Chondrocyte (in vitro differentiated cells): ENCODE measurements at places on chromosomes 3 and 15. TPM values are rescaled to one million over a fixed set of nuclear protein-coding genes. Genes with fewer than 3 reads are reported as not detected.

DNA sequence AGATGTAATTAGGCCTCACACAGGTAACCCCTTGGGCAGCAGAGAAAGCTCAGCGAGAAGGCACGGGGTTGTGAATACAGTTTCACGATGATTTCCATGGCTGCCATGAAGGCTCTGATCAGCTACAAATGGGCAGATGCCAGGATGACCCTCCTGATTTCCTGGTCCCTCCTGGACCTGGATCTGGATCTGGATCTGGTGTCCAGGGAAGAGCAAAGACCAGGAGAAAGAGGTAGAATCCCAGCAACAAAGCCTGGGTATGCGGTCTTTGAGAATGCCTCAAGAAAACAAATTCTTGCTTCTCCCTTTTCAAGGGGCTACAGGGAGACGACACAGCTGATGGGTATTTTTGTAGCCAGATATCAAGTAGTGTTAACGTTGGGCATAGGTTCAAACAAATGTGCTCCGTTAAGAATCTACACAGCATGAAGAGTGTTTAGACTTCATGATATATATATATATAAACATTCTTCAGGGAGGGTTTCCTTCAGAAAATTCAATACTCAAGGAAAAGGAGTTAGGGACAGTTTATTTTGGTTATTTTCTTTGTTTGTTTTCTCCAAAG lies 175.6 kb downstream of the RORA start:
- DNase-seq = no peak

DNA sequence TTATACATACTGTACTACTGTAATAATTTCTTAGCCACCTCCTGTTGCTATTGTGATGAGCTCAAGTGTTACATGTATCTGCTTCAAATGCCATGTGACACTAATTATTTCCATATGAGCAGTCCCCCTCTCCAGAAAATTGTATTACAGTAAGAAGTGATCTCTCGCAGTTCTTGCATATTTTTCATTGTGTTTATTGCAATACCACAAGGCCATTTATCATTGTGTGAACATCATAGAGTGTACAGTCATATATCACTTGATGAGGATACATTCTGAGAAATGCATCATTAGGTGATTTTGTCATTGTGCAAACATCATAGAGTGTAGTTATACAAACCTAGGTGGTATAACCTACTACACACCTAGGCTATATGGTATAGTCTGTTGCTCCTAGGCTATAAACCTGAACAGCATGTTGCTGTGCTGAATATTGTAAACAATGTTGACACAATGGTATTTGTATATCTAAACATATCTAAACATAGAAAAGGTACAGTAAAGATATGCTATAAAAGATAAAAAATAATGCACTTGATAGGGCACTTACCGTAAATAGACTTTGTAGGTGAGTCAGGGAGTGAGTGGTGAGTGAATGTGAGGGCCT lies 189.6 kb upstream of the MLF1 start:
- no peak for DNase-seq

DNA sequence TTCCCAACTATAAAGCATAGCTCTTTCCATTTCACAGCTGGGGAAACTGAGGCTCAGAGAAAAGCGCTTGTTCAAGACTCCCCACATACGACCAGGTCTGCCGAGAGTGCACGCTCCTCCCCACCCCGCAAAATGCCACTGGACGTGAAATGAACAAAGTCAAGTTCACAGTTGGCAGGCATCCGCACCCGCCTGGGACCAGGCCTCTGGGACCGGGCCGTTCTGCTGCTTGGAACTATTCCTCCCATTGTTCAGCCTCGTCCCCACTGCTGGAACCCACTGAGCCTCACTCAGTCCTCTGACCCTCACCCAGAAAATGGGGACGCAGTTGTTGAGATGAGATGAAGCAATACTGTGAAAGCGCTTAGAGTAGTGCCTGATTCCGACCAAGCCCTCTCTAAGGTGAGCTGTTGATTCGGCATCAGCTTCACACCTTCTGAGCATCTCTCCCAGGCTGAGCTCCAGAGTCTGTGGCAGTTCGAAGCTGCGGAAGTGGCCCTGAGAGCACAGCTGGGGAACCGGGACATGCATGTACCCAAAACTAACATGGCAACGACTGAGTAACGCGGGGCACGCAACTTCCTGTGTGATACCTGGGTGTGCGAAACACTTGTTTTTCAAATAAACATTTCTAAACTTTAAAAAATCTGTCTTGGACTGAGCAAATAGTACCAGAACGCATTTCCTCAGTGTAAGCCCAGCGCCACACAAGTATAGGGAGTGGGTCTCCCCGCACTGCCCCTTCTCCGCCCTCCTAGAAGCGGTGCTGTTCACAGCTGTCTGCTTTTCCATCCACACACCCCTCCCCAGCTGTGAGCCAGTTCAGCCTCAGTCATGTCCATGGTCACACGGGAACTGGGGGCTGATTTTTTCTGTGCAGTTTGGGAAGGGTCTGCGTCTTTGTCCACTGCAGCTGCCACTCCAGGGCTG lies 93.4 kb downstream of the CHSY1 start:
- DNase-seq = no peak

DNA sequence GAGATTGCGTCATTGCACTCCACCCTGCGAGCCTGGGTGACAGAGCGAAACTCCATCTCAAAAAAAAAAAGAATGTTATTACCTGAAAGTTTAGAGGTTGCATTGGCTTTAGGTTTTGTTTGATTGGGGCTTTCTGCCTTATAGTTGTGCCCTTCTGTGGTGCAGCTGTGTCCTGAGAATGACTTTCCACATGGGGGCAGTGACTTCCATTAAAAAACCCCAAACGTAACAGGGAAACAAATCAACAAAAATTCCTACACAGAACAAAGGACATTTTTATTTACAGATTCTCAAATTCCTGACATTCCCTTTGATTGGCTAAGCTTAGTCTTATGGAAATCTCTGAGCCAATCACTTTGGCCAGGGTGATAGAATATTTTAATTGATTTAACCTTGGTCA lies 154.1 kb upstream of the GPR149 start:
- no peak for DNase-seq

DNA sequence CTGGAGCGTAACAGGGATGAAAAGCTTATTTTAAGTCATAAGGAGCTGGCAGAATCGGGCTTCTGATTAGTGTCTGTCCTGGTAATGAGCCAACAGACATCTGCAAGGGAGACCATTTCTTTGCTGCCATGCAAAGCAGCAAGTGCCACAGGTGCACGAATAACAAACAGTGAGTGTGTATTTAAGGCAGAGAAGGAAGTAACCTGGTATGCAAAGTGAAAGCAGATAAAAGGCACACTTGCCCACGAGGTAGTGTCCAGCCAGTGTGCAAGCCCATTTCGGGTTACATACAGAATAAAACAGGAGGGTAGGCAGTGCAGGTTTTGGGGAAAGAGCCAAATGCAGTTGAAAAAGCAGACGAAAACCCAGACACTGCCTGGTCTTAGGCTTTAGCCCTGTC lies 1153.7 kb downstream of the SI start:
- no peak for DNase-seq

DNA sequence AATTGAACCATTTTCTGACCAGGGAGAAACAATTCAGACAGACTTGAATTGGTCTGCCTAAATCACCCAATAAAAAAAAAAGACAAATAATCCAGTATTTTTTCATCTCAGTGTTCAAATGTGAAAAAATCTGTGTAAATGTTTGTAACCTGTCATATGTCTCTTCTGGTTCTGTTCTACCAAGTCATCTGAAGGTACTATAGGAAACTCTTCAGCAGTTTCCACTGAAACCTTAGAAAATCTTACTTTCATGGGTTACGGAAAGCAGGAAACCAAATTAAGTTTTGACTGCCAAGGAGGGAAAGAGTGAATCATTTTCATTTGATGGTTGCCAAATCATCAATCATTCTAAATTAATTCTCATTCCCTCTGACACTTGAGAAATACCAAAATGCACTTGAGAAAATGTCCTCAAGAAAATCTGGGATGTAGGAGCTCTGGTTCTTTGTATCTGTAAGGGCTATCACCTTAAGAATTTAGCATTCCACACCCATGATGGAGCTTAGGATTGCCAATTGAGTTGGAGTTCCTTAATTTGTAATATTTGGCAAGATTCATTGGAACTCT lies 278.2 kb upstream of the KCNH8 start:
- DNase-seq = no peak

- no peak for DNase-seq
Observed at GRCh38 chr15:47820747-47821319, 103.5 kb downstream of the SEMA6D start.

DNA sequence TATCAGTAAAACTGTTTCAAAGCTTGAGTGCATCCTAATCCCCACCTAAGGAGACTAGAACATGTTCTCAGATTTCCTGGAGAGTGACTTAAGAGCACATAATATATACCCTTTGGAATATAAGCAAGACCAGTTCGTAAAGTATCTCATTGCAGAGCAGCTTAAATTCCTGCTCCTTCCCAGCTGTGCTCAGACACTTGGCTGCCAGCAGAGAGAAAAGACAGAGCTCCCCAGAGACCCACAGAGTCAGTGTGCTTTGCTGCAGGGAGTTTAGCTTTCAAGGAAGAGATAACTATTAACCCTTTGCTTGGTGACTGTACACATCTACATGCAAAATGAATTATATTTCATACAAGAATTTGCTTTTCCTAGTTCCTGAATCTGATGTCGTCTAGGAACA lies 338.1 kb upstream of the ARHGEF26 start:
- DNase-seq = no peak

DNA sequence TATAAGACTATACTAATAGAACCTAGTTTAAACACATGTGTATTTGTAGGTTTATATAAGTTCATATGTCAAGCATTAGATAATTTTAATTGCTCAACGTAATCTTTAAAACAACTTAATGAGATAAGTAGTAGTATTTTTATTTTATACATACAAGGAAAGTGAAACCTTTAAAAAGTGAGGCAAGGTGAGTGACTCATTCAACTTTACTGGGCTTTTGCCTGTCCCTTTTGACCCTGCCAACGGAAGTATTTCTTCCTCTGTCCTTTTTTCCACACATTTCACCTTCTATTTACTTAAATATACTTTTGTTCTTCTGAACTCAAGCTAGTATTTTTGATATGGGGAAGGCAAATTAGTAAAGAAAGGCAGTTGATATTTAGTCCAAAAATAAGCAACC lies 78.5 kb downstream of the KBTBD8 start:
- no peak for DNase-seq

- no peak for DNase-seq
Observed at GRCh38 chr3:37766797-37767776, 94.6 kb upstream of the CTDSPL start.

- DNase-seq = no peak
Observed at GRCh38 chr3:122235147-122235546, 51.7 kb downstream of the CASR start.

DNA sequence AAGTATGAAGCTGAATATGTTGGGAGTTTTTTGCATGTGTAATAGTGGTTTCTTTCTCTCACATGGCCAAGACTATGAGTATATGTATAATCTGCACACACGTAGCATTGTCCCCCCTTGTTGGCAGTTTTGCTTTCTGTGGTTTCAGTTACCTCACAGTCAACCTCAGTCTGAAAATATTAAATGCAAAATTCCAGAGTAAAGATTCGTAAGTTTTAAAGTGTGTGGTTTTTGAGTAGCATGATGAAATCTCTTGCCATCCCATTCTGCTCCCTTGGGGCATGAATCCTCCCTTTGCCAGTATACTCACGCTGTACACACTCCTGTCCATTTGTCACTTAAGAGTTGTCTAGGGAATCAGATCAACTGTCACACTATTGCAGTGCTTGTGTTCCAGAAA lies 742.0 kb upstream of the CCDC54 start:
- no peak for DNase-seq

GRCh38 chr3:136390574-136390973 lies 140.4 kb downstream of the PCCB start:
- no peak for DNase-seq

- no peak for DNase-seq
Observed at GRCh38 chr3:99509224-99509623, 129.2 kb upstream of the COL8A1 start.

DNA sequence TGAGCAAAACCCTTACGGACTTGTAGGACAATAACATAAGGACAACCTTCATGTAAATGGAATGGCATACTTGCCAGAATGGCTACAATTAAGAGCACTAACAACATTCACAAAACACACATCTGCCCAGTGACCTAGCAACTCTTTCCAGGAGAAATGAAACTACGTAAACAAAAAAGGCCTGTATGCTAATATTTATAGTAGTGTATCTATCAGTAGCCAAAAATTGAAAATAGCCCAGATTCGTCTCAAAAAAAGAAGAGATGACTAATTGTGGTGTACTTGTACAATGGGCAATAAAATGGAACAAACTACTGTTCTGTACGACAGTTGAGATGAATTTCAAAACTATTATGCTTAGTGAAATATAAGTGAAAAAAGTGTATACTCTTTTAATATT lies 38.4 kb downstream of the CMC1 start:
- DNase-seq = no peak

- no peak for DNase-seq
Observed at GRCh38 chr15:70741107-70741531, 22.2 kb downstream of the UACA start.

- no peak for DNase-seq
Observed at GRCh38 chr3:47533481-47533880, 20.0 kb upstream of the ELP6 start.

- DNase-seq = no peak
Observed at GRCh38 chr3:106629215-106629832, 747.9 kb upstream of the CCDC54 start.

DNA sequence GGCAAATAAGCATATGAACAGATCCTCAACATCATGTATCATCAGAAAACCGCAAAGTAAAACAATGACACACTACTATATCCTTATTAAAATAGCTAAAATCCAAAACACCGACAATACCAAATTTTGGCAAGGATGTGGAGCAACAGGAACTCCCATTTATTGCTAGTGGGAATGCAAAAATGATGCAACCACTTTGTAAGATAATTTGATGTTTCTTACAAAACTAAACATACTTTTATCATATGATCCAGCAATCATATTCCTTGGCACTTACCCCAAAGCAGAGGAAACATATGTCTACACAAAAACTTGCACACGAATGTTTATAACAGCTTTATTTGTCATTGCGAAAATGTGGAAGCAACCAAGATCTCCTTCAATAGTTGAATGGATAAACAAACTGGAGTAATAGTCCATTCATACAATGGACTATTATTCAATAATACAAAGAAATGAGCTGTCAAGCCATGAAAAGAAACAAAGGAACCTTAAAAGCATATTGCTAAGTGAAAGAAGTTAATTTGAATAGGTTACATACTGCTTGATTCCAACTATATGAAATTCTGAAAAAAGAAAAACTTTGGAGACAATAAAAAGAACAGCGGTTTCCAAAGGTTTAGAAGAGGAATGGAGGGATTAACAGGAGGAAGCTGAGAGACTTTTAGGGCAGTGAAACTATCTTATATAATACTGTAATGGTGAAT lies 172.0 kb downstream of the VPS13C start:
- DNase-seq = no peak

DNA sequence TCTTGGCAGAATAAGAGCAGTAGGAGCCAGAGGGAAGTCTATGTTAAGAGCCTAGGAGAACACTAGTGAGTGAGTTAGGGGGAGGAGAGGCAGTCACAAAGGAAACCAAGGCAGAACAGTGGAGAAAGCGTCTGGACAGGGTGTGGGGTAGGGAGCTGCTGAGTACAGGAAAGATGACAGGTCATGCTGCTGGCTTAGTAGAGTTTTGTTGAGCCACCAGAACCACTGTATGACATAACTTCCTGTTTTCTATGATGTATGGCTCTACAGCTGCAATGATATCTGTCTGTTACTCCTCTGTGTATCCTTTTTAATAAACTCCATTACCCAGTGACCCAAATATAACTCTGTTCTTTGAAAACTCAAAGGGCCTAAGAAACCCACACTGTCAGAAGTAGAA lies 10.6 kb upstream of the STT3B start:
- DNase-seq = no peak

GRCh38 chr3:127708837-127709236 lies 36.1 kb downstream of the ABTB1 start:
- DNase-seq = no peak

TM4SF4 gene
- not detected in 3 replicates for total RNA-seq

RASSF1 gene
- 17.3 to 22.4 TPM (median 21.8 TPM) in 3 replicates for total RNA-seq

GOLGA8G gene
- not detected in 3 replicates for total RNA-seq

CCDC32 gene
- 16.7 to 22.5 TPM (median 21.2 TPM) in 3 replicates for total RNA-seq
